ENCODE measurements at places on chromosomes 7 and 10.

GRCh38 chr7:41147606-41148485, 555.0 kb downstream of the INHBA start:
- ATAC-seq: peak; percentile 63

GRCh38 chr7:82323806-82324205, 119.8 kb downstream of the CACNA2D1 start:
- no peak for ATAC-seq

GRCh38 chr10:71427246-71427645, 30.5 kb downstream of the CDH23 start:
- no peak for ATAC-seq

DNA sequence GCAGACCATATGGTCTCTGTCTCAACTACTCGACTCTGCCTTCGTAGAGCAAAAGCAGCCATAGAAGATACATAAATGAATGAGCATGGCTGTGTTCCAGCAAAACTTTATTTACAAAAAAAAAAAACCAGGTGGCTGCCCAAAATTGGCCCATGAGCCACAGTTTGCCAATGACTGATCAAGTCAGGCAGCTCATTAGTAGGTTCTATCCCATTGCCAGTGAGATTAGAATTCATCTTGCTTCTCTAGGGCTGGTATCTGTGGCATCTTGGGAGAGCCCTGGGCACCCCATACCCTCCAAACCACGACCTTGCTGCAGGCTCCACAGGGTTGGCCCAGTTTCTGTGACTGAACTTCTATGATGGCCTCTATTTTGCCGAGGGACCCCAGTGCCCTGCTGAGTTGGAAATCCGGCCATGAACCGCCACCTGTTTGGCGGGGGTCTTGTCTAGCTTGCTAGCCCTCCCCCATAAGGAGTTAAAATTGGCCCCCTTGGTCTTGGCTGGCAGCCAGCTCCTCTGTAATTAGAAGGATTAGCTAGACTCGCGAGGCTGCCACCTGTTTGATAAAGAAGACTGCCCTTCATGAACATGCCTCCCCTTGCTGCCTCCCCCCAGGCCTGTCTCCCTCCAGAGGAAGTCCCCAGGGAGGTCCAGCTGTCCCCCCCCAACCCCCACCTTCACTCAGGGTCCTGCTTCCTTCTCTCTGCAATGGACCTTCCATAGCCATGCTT, 83.9 kb downstream of the CHN2 start:
- no peak for ATAC-seq

DNA sequence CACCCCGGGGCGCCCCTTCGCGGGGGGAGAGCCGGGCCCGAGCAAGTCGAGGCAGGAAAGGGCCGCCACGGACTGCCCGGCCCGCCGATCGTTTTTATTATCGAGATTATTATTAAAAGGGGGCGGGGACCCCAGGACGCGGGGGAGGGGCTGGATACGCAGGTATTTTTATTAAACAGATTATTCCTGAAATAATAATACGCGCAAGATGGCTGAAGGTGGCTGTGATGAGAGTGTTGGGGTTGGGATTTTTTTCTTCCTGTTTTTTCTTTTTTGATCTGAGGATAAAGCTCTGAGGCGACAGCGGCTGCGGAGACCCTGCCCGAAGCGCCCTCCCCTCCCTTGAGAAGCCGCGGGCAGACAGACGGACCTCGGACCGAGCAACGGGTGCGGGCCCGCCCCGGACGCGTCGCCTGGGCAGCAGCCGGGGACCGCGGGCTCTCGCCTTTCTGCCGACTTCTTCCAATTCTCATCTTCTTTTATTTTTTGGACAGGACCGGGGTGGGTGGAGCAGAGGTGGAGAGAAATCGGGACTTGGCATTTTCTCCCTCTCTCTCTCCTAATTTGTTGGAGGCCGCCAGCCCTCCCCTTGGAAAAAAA, 1.4 kb upstream of the TRIM8 start:
- ATAC-seq: peak; percentile 21
